ENCODE measurements at places on chromosomes 13 and 19.

DNA sequence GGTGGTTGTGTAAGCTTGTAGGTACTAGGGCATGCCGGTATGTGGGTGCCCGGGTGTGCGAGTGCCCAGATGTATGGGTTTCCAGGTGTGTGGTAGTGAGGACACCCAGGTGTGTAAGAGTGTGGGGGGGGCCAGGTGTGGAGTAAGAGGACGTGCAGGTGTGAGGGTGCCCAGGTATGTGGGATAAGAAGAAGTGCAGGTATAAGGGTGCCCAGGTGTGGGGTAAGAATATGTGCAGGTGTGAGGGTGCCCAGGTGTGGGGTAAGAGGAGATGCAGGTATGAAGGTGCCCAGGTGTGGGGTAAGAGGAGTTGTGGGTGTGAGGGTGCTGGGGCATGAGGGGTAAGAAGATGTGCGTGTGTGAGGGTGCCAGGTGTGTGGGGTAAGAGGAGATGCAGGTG is 14.3 kb downstream of the MARK4 start:
- no peak for DNase-seq

- no peak for DNase-seq
These were observed 50.2 kb upstream of the PSG2 start for GRCh38 chr19:43132696-43133095.

GRCh38 chr13:75219479-75220237 is 262.3 kb downstream of the TBC1D4 start:
- peak; percentile 47 for DNase-seq

GRCh38 chr13:52703482-52703881 is 36.1 kb downstream of the CNMD start:
- no peak for DNase-seq

DNA sequence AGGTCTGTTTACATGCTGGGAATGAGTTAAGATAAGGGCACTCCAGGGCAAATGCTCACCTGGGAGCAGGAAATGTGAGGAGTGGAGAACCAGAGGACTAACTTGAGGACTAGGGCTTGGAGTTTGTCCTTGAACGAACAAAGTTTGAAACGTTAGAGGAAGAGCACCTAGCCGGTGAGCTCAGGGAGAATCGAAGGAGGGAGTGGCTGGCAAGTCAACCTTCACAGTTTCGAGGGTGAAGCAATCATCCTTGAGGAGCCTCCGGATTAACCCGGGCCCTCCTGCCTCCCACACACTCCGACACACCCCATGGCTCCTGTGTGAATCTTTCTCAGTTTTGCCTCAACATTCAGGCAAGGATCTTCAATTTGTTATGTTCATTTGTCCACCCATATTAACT is 58.6 kb downstream of the LMO7 start:
- DNase-seq = no peak

DNA sequence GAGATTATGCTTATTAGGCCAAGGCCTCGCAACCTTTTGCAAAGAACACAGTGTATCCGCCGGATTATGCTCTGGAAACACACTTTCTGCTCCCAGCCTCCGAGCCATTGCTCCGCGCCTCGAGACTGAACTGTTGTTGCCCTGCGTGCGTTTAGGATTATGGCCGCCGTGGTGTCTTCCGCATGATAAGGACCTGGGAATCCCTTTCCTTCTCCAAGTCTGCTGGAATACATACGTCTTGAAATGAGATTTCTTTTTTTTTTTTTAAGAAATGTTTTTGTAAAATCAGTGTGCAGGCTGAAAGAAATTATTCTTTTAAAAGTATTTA is 89.8 kb upstream of the SOX1 start:
- DNase-seq = no peak

GRCh38 chr19:47417746-47418691 is 1.3 kb downstream of the MEIS3 start:
- DNase-seq = no peak

DNA sequence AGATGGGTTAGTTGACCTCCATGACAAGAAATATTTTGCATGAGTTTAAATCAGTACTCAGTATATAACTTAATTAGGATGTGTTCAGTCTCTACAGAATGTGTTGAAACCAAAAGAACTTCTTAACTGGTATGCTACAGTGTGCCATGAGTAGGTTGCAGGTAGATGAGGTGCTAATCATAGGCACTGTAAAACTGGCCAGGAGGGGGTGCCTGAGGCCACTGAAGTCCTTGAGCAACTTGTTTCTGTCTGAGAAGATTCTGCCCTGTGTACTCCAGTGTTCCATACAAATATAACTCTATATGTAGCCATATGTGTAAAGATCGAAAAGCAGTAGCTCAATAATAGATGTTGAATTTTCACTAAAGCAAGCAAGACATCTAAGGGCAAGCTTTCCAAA is 549.2 kb upstream of the KLF12 start:
- DNase-seq = no peak

GRCh38 chr13:112709825-112710783 is 20.3 kb downstream of the ATP11A start:
- DNase-seq = no peak

DNA sequence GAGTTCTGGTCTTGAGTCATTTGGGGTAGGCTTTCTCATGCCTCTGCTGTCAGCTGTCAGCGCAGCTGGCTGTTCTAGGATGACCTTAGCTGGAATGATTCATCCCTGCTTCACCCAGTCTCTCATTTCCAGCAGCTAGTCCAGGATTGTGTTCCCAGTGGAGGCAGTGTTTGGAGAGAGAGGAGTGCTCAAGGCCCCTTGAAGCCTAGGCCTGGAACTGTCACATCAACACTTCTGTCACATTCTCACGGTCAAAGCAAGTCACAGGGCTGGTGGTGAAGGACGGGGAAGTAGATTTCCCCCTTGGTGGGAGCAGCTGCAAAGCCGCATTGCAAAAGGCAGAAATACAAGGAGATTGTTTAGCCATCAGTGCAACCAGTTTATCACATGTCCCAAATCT is 15.2 kb downstream of the TPT1 start:
- no peak for DNase-seq

Data from NCI-H2107 (cell line).